Pancreas (tissue), 10 donors: ENCODE measurements at places on chromosomes 4 and X. TPM values are rescaled to one million over a fixed set of nuclear protein-coding genes. Genes with fewer than 3 reads are reported as not detected.

PDK3 gene
- 4.7 TPM for total RNA-seq

GRCh38 chrX:150316564-150316963 lies 46.6 kb upstream of the MAMLD1 start:
- DNase-seq: no peak
- no peak overlapping the region for H3K4me3 ChIP-seq
- H3K27ac ChIP-seq: no peak overlapping the region
- no peaks in the 10 kb centered on the region for H3K27me3 ChIP-seq
- H3K4me1 ChIP-seq: no peaks in the 10 kb centered on the region

REELD1 gene
- total RNA-seq: 0.47 TPM

GATA1 gene
- not detected for total RNA-seq

- H3K27ac ChIP-seq: no peak overlapping the region
- no peak for DNase-seq
- H3K4me3 ChIP-seq: no peak overlapping the region
- no peaks in the 10 kb centered on the region for H3K36me3 ChIP-seq
- no peaks in the 10 kb centered on the region for H3K4me1 ChIP-seq
- H3K27me3 ChIP-seq: no peaks in the 10 kb centered on the region
These were observed 188.3 kb downstream of the SH3BGRL start for GRCh38 chrX:81390237-81390636.

DNA sequence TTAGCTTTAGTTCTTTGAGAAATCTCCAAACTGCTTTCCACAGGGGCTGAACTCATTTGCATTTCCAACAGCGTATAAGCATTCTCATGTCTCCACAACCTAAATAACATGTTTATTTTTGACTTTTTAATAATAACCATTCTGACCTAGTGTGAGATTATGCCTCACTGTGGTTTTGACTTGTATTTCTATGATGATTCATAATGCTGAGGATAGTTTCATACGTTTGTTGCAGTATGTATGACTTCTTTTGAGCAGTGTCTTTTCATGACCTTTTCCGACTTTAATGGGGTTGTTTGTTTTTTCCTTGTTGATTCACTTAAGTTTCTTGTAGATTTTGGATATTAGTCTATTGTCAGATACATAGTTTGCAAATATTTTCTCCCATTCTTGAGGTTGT lies 1833.0 kb upstream of the PCDH10 start:
- no peak overlapping the region for H3K4me3 ChIP-seq
- H3K27me3 ChIP-seq: no peaks in the 10 kb centered on the region
- no peaks in the 10 kb centered on the region for H3K4me1 ChIP-seq
- H3K36me3 ChIP-seq: no peaks in the 10 kb centered on the region
- no peak for DNase-seq

- no peak for DNase-seq
- H3K4me1 ChIP-seq: no peaks in the 10 kb centered on the region
- no peak overlapping the region for H3K4me3 ChIP-seq
- H3K27ac ChIP-seq: no peak overlapping the region
- no peaks in the 10 kb centered on the region for H3K36me3 ChIP-seq
These were observed 72.1 kb downstream of the KLHL34 start for GRCh38 chrX:21586001-21586400.

- H3K36me3 ChIP-seq: no peaks in the 10 kb centered on the region
- H3K4me1 ChIP-seq: no peaks in the 10 kb centered on the region
- no peak overlapping the region for H3K4me3 ChIP-seq
- no peak for DNase-seq
- no peaks in the 10 kb centered on the region for H3K27me3 ChIP-seq
These were observed 69.4 kb upstream of the CLNK start for GRCh38 chr4:10753856-10754402.

STK32B gene
- 1.0 TPM for total RNA-seq

- H3K27me3 ChIP-seq: no peaks in the 10 kb centered on the region
- no peak for DNase-seq
- H3K4me3 ChIP-seq: no peak overlapping the region
- H3K36me3 ChIP-seq: no peaks in the 10 kb centered on the region
These were observed 815.1 kb downstream of the ADGRL3 start for GRCh38 chr4:62015043-62015739.

DNA sequence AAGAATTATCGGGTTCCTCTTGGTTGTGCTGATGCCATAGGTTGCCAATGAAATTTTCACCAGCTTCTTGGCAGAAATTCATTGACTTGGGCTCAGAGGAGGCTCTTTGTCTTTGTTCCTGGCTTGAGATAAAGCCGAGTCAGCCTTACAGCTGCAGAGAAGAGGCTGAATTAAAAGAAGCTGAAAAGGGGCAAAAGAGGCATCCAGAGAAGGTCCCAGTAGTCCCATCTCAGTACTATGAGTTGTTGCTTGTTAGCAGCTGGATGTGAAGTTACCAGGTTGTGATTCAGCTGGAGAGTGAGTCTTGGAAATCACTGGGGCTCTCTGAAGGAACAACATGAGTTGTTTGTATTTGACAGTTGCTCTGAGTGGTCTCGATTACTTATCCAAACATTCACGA lies 59.7 kb downstream of the SMAD1 start:
- H3K27ac ChIP-seq: no peak overlapping the region
- no peak for DNase-seq
- no peaks in the 10 kb centered on the region for H3K27me3 ChIP-seq
- peaks cover 30% of the 10 kb centered on the region for H3K4me1 ChIP-seq
- no peak overlapping the region for H3K4me3 ChIP-seq
- no peaks in the 10 kb centered on the region for H3K36me3 ChIP-seq

DNA sequence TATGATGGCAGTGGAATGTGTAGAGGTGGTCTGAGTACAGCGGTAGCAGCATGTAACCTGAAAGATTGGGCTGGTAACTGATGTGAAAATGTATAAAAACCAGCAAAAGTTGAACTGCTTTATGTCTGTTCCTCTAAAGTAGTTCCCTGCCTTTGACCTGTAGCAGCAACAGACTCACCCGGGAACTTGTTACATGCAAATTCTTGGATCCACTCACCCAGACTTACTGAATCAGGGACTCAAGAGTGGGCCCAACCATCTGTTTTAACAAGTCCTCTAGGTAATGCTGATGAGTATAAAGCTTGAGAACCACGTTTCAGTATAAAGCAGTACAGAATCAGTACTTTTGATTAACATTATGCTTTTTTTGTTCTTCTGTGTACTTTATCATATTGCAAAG lies 84.7 kb downstream of the RAP1GDS1 start:
- no peak for DNase-seq
- H3K4me3 ChIP-seq: no peak overlapping the region
- H3K27ac ChIP-seq: no peak overlapping the region
